Hepatocyte (in vitro differentiated cells): ENCODE measurements at places on chromosomes 7 and 10.

GRCh38 chr7:27916372-27916771, 176.4 kb downstream of the TAX1BP1 start:
- DNase-seq = no peak

DNA sequence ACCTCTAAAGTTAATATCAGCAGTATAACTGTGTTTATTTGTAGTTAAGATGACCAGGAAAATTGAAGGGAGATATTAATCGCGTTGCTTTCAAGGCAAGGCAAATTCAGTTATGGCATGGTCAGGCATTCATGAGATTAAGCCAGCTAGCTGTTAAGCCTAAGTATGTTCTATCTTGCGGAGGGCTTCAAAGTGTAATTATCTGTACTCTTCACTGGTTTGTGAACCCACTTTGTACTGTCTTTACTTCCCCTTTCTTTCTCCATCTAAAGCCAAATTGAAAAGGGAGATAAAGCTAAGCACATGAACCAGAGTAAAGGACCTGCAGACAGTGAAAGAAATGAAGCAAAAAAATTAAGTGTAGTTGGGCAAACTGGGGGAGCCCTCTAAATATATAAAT, 483.1 kb upstream of the NRP1 start:
- no peak for DNase-seq

GRCh38 chr10:97434055-97434454, 8.1 kb downstream of the PGAM1 start:
- DNase-seq = no peak

GRCh38 chr10:101161494-101162299, 30.6 kb downstream of the TLX1 start:
- peak; percentile 86 for DNase-seq

- DNase-seq = no peak
These were observed 293.3 kb upstream of the MKI67 start for GRCh38 chr10:128419466-128420019.

- no peak for DNase-seq
These were observed 8.1 kb upstream of the LBX1 start for GRCh38 chr10:101237081-101237981.

- DNase-seq = no peak
These were observed 22.1 kb downstream of the NCAPG2 start for GRCh38 chr7:158682456-158682855.

DNA sequence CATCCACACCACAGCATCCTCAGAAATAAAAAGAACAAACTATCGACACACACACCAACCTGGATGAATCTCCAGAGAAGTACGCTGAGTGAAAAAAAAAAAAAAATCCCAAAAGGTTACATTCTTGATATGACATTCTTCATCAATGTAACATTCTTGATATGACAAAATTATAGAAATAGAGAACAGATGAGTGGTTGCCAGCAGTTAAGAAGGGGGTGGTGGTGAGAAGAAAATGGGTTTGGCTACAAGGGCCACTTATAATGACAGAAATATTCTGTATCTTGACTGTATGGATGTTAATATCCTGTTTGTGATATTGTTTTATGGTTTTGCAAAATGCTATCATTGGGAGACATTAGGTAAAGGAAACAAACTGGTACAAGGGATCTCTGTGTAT, 36.9 kb downstream of the VSTM4 start:
- no peak for DNase-seq

GRCh38 chr7:116588641-116589594, 64.1 kb downstream of the CAV1 start:
- peak; percentile 72 for DNase-seq

DNA sequence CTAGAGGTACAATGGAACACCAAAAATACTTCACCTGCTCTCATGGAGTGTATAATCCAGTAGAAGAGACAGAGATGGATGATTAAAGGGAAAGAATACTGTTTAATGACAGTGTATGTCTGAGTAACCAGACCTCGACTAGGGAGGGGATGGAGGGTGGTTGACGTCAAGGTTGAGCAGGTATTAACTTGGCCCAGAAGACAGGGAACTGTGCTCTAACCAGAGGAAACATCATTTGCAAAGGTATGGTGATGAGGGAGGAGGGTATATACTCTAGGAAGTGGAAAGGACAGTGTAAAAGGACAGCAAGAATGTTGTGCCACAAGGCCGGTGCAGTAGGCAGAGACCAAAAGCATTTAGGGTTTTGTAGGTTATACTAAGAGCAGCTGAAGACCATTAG, 2.9 kb downstream of the MIOS start:
- no peak for DNase-seq

DNA sequence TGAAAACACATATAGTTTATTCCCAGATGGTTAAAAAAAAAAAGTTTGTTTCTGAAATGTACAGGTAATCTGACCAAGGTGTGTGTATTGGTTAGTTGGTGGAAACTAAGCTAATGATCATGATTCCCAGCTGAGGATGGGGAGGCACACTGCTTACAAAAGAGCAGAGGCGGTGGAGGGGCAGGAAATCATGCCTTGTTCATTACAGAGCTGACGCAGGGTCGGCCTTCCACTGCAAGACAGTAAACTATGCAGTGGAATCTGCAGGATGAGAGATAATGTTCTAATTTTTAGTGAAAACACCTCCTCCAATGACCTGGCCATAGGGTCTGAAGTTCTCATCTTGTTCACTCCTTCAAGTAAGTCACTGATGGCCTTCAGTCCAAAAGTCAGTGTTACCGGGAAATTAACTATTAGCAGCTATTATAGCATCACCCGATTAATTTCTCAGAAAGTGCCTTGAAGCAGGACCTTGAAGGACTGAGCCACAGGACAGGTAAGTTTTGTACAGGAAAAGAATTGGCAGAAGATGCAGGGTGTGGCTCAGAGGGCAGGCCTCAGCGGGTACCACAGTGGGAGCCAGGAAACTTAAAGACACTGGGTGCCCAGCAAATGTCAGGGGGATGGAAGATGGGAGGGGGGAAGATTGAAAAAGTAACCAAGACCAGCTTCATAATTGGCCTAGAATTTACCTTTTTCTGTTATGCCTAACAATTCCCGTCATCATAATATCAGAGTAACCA, 36.0 kb downstream of the MYOF start:
- no peak for DNase-seq

DNA sequence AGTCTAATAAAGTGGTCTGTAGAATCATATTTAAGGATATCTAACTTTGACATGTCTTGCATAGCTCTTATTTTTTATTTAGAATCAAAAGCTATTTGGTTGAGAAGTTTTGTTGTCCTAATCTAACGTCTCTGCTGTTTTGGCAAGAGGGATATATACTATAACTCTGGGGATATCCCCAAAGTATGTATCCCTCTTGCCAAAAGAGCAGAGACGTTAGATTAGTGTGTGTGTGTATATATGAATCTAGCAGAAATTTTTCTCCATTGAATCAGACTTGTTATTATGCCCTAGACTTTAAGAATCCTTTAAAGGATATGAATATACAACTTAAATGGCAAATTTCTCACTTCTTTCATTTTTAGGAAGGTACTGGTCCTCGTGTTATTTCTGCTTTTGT, 9.6 kb downstream of the SMC3 start:
- no peak for DNase-seq

DNA sequence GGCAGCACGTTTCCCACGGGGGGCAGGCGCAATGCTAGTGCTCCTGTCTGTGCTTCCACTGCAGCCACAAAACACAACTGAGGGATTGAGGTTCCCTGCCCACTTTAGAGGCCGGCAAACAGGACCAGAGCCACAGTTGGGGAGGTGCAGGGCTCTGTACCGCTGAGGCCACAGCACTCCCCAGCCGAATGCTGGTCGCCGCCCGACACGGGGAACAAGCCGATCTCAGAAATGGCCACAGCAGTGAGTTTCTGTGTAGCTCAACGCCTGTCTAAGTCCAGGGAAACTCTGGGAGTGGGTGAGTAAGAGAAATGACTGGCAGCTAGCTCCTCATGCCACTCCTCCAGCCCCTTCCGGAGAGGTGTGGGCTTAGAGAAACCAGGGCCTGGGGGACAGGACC, 194.0 kb upstream of the VWC2 start:
- DNase-seq = no peak

DNA sequence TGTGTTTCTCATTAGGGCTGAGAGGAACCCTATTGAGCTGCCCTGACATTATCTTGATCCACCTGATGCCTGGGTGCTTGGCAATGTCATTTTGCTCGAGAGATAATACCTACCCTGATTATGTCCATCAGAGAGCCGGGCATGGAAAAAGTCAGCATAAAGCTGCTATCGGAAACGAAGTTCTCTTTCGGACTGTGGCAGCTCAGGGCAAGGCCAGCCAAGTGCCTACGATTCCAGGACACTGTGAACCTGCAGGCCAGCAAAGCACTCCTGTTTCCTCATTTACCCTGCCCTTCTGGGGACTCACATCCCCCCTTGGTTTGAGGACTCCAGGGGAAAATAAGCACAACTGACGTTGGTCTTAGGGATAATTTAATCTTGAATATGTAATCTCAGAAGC, 25.2 kb upstream of the NPTX2 start:
- DNase-seq = no peak

- no peak for DNase-seq
These were observed 114.5 kb downstream of the TMEM130 start for GRCh38 chr7:98755138-98755898.

DNA sequence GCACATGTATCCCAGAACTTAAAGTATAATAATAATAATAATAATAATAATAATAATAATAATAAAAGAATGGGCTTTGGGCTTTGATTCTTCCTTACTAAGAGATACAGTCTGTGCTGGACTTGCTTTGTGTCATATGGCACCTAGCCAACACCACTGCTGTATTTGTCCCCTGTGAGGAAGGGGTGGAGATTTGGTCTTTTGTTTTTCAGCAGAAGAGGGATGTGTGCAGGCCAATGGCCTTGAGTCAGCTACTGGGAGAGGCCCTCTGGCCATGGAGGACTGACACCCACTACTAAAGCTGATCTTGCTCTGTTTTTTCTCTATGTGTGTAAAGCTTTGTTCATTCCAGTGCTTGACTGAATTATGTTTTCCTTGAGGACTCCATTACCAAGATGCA, 573.0 kb upstream of the PCDH15 start:
- peak; percentile 4 for DNase-seq

DNA sequence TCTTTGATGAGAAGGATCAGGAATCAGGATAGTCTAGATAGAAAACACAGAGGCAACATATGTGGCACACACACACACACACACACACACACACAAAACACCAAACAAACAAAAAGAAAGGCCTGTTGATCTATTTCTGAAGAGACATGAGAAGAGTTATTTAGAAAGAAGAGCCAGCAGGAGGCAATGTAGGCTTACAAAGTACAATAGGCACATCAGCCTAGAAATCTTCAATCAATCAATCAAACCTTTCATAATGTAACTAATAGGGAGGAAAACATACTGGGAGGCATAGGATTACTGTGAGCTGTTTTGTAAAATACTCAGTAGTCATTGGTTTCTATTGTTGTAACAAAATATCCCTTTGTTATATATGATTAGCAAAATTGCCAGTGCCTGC, 47.3 kb upstream of the TES start:
- DNase-seq = no peak

GRCh38 chr10:117684672-117685211, 142.2 kb downstream of the EMX2 start:
- DNase-seq = peak; percentile 27

DNA sequence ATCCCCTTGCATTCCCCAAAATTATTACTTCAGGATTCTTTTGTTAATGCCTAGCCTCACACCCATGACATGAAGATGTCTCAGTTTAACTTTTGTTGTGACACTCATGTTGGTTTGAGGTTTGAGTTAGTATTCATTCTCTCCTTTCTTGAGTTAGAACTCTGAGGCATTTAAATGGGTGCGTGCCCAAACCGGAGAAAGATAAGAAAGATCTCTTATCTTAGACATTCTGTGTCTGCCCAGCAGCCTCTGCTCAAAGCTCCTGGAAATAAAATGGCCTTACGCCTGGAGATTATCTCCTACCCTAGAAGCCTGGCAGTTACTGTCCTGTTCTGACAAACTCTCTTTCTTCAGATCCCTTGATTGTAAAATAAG, 26.3 kb downstream of the WBP1L start:
- no peak for DNase-seq

DNA sequence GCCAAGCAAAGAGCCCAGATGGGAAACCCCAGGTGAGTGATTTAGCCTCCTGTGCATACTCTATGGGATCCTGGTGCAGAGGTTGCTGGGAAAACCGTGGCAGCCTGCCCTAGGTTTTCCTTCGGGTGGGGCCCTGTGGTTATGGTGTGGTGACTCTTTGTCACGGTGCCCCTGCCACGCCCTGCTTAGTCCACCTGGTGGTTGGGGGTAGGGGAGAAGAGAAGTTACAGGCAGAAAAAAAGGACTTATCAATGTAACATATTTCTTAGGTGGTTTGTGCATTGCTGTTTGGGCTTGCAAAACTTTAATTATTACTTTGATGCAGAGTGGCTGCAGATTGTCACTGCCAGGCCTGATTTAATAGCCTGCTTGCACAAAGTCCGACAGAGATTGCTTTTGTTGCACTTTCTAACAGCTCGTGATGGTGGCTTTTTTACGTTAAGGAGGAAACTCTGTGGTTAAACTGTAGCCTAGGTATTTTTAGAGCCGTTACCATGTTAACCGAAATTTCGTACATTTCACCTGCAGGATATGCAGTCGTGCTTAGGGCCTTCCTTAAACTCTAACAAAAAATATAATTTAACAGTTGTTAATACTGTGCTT, 197.4 kb downstream of the RNLS start:
- DNase-seq = peak; percentile 74

- DNase-seq = no peak
These were observed 57.7 kb upstream of the PPP2R2D start for GRCh38 chr10:131843089-131843595.

- no peak for DNase-seq
These were observed 132.0 kb downstream of the ST7 start for GRCh38 chr7:117085275-117085674.

GRCh38 chr10:5506246-5506645, 6.9 kb upstream of the CALML5 start:
- DNase-seq = no peak

- no peak for DNase-seq
These were observed 37.5 kb downstream of the GDI2 start for GRCh38 chr10:5775685-5776084.

- DNase-seq = peak; percentile 76
These were observed 5.8 kb downstream of the ACSL5 start for GRCh38 chr10:112379635-112380296.

GRCh38 chr7:78473571-78474301, 675.2 kb downstream of the PHTF2 start:
- DNase-seq = no peak

GRCh38 chr10:91214911-91215310, 5.6 kb upstream of the PCGF5 start:
- DNase-seq = no peak

DNA sequence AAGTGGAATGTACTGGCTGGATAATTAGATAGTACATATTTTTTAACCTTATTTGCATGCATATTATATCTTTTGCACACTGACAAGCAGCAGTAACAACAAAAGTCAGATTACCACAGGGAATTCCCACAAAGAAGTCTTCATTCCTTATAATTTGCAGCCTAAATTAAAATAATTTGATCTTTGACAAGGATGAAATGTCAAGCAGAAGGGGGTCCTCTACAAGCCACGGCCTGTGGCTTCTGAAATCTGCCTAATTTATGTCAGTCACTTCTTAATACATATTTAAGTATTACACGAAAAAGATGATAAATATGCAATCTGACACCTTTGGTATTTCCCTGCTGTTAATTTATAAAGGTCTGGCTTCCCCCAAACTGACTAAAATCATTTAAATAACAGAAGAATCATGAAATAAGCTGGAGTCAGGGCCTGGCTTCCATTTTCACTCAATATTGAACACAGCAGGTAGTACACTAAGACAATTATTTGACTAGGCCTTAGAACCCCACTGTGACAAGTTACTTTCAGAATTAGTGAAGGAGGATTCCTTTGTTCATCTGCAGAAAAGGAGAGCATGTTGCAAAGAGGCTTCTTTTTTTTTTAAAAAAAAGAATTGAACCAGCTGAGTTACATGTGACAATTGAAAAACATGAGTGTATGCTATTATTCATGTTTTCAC, 351.1 kb upstream of the ETV1 start:
- no peak for DNase-seq
